AG09319 (cell line): ENCODE measurements at places on chromosomes 6 and 20.

- DNase-seq: no peak
Measured at GRCh38 chr6:21780679-21781078, 187.1 kb downstream of the SOX4 start.

DNA sequence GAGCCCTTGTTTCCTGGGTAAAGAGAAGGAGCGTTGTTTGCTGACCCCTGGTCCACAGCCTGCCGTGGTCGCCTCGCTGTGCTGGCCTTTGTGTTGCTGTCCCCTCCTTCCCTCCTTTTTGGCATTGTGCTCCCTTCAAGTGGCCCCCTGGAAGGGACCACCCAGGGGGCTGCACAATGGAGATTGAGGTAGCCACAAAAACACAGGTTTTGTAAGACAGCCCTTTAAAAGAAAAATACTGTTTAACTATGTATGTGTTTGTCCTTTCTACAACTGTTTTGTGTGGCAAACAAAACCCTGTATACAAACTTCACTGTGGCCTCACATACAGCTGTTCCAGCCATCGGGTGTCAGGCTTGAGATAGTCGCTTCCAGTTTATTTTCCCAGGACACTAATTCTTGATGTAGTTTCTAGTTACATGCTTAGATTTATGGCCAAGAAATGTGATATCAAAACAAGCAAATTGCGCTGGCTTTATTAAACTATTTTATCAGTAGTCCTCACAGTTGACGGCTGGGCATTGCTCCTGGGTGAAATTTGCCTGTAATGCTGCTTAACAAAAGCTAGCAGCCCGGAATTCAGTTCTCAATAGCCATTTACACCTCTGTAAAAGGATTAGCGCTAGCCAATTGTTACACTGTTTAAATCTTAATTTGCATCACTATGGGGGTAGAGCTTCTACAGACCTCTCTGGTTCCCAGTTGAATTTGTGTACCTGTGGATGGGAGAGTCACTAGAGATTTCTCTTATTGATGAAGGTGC lies 64.1 kb downstream of the KIZ start:
- DNase-seq: no peak

DNA sequence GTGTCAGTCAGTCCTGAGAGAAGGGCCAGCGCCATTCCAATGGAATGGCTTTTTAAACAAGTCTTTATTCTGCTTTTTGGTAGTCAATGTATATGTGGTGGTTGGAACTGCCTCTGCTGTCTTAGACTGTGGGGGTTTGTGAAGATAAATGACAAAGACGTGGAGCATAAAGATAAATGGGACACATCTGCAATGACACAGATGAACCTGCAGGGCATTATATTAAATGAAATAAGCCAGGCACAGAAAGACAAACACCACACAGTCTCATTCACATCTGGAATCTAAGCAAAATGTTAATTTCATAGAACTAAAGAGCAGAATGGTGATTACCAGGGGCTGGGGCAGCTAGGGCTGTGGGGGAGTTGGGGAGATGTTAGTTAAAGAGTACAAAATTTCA lies 912.8 kb upstream of the MAN1A1 start:
- no peak for DNase-seq

GRCh38 chr20:61516346-61517208 lies 264.5 kb downstream of the CDH4 start:
- no peak for DNase-seq

DNA sequence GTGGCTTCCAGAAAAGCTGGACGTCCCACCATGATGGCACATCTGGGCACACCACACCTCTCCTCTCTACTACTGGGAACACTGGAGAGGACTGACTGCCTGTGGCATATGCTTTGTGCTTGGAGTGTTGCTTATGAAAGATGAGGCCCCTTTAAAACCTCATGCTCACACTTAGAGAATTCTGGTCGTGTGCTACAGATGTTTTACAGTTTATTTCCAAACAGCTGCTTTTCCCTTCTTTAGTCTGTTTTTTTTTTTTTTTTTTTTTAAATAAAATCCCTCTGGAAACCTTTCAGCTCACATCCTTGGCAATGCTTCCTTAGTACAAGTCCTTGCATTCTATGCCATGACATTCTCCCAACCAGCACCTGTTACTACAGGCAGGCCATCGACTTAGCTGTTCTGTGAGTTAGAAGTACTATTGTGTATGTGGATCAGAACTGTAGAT lies 60.3 kb downstream of the BMP6 start:
- no peak for DNase-seq

GRCh38 chr6:73329201-73329600 lies 24.9 kb downstream of the DPPA5 start:
- DNase-seq: no peak

DNA sequence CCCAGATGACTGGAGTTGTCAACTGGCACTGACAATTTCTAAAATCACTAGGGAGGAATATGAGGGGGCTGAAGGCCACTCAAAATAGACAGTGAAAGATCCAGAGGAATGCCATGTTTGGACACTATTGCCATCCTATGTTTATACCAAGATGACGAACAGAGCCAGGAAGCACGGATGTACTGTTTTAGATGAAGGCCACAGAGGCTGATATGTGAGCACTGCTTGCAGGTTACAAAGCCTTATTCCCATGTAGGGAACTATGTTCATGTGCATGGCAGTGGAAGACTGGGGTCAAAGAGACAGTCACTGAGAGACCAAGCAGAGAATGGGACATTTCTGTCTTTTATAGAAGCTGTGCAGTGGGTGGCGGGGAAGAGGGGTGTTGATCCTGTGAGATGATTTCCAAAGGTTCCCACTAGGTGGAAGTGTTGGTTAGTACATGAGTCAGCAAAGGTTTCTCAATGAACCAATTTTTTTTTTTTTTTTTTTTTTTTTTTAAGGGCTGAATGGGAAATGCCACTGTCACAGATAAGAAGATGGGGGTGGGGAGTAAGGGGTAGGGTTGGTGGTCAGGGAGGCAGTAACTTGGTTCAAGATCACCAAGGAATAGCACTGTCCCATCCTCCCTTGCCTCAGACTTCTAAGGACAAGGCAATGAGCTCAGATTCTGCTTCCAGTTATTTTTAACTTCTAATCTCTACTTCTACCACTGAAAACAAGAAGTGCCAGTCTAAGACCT lies 46.7 kb upstream of the MOCS1 start:
- DNase-seq: no peak

DNA sequence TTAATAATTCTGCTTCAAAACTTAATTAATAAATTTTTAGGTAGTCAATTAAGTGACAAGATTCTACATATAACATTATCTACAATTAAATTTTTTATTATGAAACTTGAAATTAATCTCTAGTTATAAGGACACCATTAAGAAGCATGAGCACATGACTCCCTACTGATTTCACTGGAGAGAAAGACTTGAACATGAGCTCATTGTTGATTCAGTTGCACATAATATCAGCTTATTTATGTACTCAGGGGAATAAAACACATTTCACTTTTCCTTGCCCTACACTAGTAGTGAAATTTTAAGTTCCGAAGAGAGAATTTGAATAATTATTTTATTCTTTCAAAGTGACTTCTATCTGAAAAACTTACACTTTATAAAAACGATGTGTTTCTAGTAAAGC lies 370.2 kb upstream of the EPHA7 start:
- DNase-seq: no peak

GRCh38 chr20:20824924-20825584 lies 112.6 kb upstream of the RALGAPA2 start:
- no peak for DNase-seq

GRCh38 chr6:2502998-2503674 lies 247.6 kb downstream of the MYLK4 start:
- DNase-seq: no peak

- DNase-seq: no peak
Measured at GRCh38 chr20:64212755-64213154, 42.8 kb upstream of the PCMTD2 start.
